Calu3 (cell line): ENCODE measurements at places on chromosomes 12 and 14.

GRCh38 chr12:95625012-95625411 lies 73.7 kb upstream of the USP44 start:
- peak; percentile 59 for DNase-seq
- H3K4me1 ChIP-seq = peaks cover 40% of the 10 kb centered on the region
- no peaks in the 10 kb centered on the region for H3K27me3 ChIP-seq
- peaks cover 11% of the 10 kb centered on the region for H3K36me3 ChIP-seq
- H3K27ac ChIP-seq = peak overlapping the region; percentile 96

DNA sequence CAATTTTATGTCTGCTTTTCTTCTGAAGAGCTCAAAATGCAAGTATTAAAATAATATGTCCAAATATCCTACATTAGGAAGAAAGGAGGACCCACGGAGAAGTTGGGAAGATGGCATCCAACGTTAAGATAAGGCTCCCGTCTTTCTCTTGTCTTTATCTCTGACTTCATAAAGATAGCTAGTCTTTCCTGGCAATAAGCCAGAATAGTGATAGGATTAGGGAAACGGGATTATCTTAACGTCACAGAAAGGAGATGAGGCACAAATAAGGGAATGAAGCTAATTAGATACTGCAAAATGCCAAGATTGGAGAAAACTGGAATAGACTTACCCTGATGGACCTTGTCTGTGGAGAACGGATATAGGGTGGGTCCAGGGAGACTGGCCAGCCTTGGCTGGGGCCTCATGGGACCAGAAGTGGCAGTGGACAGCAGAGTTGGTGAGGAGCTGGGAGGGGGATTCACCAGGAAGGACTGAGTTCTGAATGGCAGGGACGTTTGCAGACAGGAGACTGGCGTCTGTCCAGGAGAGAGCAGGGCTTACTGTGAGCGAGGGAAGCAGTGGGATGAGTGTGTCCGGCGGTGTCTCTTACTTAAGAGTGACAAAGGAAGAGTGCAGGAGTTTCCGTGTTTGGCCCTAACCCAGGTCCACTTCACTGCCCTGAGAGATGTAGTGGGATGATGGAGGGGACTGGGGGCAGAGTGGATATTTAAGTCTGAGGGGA lies 119.9 kb downstream of the CACNA1C start:
- DNase-seq = no peak
- no peaks in the 10 kb centered on the region for H3K36me3 ChIP-seq
- H3K27ac ChIP-seq = no peak overlapping the region
- H3K27me3 ChIP-seq = peaks cover 67% of the 10 kb centered on the region
- H3K4me3 ChIP-seq = no peak overlapping the region

DNA sequence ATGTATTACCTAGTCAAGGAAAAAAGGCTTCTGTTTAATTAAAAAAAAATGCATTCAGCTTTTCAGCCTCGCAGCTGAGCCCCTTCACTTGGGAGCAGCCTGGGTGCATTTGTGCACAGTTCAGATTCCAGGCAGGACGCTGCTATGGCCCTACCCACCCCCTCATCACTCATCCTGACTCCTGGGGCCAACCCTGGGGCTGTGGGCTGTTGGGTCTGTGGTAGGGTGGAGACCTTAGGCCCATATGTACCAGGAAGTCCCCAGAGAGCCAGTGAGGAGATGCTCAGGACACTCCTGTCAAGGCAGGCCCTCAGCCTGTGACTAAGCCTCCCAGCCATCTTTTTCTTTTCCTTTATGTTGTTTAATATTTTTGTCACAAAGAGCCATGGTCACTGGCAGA lies 9.3 kb upstream of the CDCA4 start:
- H3K27ac ChIP-seq = no peak overlapping the region
- no peak for DNase-seq
- H3K4me1 ChIP-seq = peaks cover 9% of the 10 kb centered on the region
- peaks cover 31% of the 10 kb centered on the region for H3K36me3 ChIP-seq

- H3K4me3 ChIP-seq = no peak overlapping the region
- no peak overlapping the region for H3K27ac ChIP-seq
- peaks cover 12% of the 10 kb centered on the region for H3K36me3 ChIP-seq
- H3K27me3 ChIP-seq = no peaks in the 10 kb centered on the region
These were observed 20.7 kb downstream of the ATXN2 start for GRCh38 chr12:111578276-111578970.

DNA sequence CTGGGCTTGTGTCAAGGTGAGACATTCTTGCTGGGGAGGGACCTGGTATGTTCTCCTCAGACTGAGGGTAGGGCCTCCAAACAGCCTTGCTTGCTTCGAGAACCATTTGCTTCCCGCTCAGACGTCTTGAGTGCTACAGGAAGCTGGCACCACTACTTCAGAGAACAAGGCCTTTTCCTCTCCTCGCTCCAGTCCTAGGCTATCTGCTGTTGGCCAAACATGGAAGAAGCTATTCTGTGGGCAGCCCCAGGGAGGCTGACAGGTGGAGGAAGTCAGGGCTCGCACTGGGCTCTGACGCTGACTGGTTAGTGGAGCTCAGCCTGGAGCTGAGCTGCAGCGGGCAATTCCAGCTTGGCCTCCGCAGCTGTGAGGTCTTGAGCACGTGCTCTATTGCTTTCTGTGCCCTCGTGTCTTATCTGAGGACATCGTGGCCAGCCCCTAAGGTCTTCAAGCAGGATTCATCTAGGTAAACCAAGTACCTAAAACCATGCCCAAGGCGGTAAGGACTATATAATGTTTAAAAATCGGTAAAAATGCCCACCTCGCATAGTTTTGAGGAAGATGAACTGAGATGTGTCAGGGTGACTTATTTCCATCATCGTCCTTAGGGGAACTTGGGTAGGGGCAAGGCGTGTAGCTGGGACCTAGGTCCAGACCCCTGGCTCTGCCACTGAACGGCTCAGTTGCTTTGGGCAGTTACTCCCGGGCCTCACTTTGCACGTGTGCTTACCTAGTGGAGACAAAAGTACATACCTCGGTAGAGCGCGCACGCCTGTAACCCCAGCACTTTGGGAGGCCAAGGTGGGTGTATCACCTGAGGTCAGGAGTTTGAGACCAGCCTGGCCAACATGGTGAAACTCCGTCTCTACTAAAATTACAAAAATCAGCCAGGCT lies 4.3 kb downstream of the GAPDH start:
- H3K27me3 ChIP-seq = no peaks in the 10 kb centered on the region
- H3K27ac ChIP-seq = no peak overlapping the region
- no peak overlapping the region for H3K4me3 ChIP-seq
- peaks cover 63% of the 10 kb centered on the region for H3K36me3 ChIP-seq

- peaks cover 13% of the 10 kb centered on the region for H3K4me1 ChIP-seq
- no peaks in the 10 kb centered on the region for H3K27me3 ChIP-seq
- no peak within 1 kb of the TSS for H3K4me3 ChIP-seq
- no peak for DNase-seq
- H3K27ac ChIP-seq = no peak within 1 kb of the TSS
These were observed at the start of gene PTPRQ for GRCh38 chr12:80443974-80444666. TSS of gene PTPRQ (plus strand) at chr12:80444235. CDS start at chr12:80444346, 111 bp downstream.

DNA sequence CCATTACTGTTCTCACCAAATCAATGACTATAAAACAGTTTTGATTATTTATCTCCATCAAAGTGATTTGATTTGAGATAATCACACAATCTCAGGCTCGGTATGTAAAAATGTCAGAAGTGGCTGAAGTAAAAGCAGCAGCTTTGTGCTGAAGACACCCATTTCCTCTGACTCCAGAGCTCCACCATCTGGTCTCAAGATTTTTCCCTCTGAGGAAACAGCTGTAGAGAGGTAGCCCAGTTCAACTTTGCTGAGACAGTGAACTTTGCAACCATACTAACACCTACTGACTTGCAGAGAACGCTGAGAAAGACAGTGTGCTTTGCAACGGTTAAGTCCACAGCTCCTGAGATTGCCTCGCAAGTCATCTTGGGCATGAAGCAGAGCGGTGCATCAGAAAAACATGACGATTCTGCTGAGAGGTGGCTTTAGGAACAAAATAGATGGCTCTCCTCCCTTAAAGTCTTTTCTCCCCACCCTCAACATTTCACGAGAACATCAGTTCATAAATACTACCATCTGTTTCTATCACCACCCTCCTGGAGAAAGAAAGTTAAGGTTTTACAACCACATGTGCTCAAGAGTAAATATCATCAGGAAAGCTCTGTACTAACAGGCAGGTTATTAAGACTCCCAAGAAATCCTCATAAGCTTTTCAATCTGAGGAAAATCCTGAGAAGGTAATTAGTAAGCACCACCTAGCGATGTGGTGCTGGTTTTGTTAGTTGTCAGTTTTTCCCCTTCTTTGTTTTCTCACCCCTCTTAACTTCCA lies 34.8 kb downstream of the HIGD1C start:
- no peaks in the 10 kb centered on the region for H3K27me3 ChIP-seq
- DNase-seq = peak; percentile 27
- H3K4me3 ChIP-seq = no peak overlapping the region
- H3K4me1 ChIP-seq = no peaks in the 10 kb centered on the region
- peaks cover 1% of the 10 kb centered on the region for H3K36me3 ChIP-seq
- no peak overlapping the region for H3K27ac ChIP-seq

DNA sequence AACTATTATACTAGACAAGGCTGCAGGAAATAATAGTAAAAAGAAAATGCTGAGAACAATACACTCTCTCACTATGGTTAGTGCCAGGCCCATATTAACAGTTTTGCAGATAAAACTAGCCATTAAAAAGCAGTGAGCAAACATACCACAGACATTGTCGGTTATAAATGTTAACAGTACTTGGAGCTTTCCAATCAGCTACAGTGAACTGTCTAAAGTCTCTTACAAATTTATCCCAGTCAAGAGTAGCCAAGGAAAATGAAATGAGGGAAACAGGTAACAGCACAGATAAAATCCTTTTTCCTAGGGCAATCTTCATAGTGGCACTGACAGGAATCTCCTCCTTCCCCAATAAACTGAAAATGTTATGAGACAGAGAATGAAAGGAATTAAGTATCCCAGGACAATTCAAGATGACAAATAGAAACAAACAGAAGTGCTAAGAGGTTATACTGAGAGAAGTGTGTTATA lies 30.8 kb downstream of the PAWR start:
- peak overlapping the region; percentile 63 for H3K27ac ChIP-seq
- H3K36me3 ChIP-seq = peaks cover 13% of the 10 kb centered on the region
- no peaks in the 10 kb centered on the region for H3K27me3 ChIP-seq
- H3K4me1 ChIP-seq = peaks cover 55% of the 10 kb centered on the region

- no peak for DNase-seq
- no peaks in the 10 kb centered on the region for H3K36me3 ChIP-seq
- no peaks in the 10 kb centered on the region for H3K4me1 ChIP-seq
- H3K27me3 ChIP-seq = peaks cover 8% of the 10 kb centered on the region
These were observed 22.4 kb upstream of the LRRC10 start for GRCh38 chr12:69633061-69633460.

DNA sequence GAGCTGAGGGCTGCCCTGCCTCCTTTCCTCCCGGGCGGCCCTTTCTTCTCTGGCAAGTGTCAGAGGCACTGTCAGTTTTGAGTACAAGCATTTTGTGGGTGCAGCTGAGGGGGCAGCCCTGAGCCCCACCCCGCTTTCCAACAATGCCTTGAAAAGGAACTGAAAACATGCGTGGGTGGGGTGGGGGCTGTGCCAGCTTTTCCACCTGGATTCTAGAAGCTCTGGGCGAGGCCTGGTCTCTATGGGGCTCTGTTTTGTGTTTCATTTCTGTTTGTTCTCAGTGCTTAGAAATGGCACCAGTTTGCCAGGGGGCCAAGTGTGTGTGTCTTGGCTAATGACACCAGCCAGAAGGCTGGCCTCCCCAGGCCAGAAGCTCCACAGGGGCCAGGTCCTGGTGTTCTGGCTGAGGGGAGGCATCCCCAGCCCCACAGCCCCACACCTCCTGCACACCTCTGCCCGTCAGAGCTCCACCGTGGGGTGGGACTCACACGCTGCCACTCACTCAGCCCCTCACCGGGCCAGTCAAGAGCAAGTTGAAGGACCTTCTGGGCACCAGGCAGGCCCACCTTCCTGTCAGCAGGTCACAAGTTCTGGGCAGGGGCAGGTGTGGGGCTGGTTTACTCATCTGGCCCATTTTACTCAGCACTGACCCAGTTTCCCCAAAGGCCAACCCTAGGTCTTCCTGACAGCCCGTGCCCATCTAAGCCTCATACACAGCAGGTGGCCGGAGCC lies 155.1 kb downstream of the CALM1 start:
- H3K4me1 ChIP-seq = no peaks in the 10 kb centered on the region
- no peaks in the 10 kb centered on the region for H3K36me3 ChIP-seq
- no peak overlapping the region for H3K4me3 ChIP-seq
- DNase-seq = no peak
- no peak overlapping the region for H3K27ac ChIP-seq

GRCh38 chr14:34211732-34212131 lies 250.3 kb downstream of the SPTSSA start:
- DNase-seq = no peak
- no peak overlapping the region for H3K4me3 ChIP-seq
- no peak overlapping the region for H3K27ac ChIP-seq
- H3K4me1 ChIP-seq = peaks cover 15% of the 10 kb centered on the region

DNA sequence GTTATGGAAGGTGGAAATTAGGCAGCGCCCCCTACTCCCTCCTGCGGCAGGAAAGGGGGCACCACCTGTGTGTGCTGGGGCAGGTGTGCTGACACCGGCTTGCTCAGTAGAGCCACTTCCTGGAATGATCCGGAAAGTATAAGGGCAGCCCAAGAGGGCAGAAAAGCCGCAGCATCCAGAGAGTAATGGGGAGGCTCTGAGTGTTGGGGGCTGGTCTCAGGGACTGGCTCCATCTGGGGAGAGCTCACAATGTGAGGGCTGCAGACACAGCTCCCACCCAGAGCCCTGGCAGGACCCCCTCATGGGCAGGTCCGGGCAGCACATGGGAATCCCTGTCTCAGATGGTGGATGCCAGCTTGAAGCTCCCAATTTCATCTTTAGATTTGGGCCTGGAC lies 187.6 kb upstream of the C14orf180 start:
- H3K4me1 ChIP-seq = no peaks in the 10 kb centered on the region
- H3K27me3 ChIP-seq = peaks cover 85% of the 10 kb centered on the region
- H3K4me3 ChIP-seq = no peak overlapping the region
- no peak for DNase-seq

DNA sequence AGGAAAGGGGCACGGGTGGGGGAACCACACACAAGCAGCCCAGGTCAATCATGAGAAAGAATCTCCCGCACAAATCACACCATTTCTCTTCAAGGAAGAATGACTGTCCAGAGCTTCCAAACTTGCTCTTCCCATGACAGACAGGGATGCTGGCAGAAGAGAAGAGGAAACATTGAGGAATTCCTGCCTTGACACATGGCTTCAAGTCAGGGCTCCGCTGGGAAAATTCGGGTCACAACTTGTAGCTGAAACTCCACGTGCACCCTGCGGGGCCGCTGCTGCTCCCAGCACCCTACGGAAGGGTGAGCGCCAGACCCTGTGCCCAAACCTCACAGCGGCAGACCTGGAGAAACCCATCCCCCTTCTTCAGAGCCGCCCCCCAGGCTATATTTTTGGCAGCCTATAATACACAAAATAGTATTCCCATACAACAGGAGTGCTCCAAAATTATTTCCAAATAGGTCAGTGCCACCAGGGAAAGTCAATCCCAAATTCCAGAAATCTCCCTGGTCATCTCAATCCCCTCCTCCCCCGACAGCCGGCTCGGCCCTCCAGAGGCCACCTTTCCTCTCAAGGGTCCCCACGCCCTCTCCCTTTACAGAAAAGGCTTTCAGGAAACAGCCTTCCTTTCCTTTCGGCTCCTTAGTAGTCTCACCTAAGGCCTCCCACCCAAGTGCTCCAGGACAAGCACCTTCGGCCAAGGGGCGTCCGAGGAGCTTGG lies 1.3 kb downstream of the TMEM132D start:
- no peaks in the 10 kb centered on the region for H3K4me1 ChIP-seq
- H3K27ac ChIP-seq = no peak overlapping the region
- no peak overlapping the region for H3K4me3 ChIP-seq
- no peaks in the 10 kb centered on the region for H3K27me3 ChIP-seq
- H3K36me3 ChIP-seq = no peaks in the 10 kb centered on the region

- H3K36me3 ChIP-seq = no peaks in the 10 kb centered on the region
- no peak for DNase-seq
- H3K27ac ChIP-seq = no peak overlapping the region
- H3K4me1 ChIP-seq = peaks cover 6% of the 10 kb centered on the region
- no peak overlapping the region for H3K4me3 ChIP-seq
- H3K27me3 ChIP-seq = no peaks in the 10 kb centered on the region
These were observed 272.5 kb upstream of the PRICKLE1 start for GRCh38 chr12:42862055-42862454.
